Esophagus muscularis mucosa (tissue), 4 donors: ENCODE measurements at places on chromosomes 2 and 18.

DNA sequence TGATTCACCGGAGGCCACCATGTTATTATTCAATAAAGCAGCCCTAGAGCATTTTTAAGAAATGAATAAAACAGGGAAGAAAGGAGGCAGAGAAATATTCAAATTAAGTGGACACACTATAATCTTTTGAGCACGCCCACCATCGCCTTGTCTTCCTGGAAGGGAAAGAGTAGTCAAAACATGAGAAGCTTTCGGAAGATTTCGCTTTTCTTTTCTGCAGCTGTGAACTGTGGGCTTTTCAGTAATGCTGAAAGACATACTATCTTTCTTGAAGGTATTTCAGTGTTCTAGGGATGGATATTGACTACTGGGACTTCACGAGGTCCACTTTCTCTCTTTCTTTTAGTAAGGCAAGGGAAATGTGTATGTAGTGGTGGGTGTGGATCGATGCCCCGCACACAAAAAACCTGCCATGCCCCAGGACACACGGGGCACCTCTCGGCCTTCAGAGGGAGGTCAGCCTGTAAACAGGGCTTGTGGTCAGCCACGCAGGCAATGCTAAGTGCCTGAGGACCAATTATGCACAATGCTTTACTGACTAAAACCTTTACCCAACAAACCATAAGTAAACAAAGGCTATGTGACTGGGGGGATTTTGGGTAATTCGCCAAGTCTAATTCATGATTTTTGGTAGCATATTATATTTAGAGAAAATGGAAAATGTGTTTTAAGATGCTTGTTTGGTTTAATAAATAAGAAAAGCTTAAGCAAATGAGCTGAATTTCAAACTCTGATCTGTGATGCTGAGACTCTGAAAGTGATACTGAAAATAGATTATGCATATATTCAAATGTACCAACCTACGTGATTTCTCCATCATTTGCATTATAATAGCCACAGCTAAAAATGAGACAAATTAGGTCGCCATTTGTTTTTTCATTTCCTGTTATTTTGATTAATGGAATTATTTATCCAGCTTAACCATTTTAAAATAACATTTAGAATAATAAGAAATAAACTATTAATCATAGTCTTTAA lies 130.5 kb downstream of the ZNF516 start:
- DNase-seq, result no peak

GRCh38 chr2:86251840-86252266 lies 52.6 kb downstream of the MRPL35 start:
- no peak for DNase-seq

DNA sequence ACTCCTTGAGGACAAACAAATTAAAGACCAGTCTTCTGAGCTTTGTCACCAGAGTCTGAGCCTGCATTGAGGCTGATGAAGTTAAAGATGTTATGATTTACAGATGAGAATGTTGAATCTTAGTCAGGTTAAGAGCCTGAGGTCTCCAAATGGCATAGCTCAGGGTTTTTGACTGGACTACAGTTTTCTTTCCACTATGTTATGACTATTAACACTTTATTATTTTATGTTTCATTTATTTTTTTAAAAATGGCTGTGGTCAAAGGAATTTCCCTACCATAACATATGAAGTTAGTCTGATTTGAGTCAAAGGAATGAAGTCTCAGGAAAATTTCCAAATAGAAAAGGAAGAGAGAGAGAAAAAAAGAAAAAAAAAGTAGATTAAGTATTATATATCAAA lies 39.7 kb upstream of the CWC22 start:
- no peak for DNase-seq

DNA sequence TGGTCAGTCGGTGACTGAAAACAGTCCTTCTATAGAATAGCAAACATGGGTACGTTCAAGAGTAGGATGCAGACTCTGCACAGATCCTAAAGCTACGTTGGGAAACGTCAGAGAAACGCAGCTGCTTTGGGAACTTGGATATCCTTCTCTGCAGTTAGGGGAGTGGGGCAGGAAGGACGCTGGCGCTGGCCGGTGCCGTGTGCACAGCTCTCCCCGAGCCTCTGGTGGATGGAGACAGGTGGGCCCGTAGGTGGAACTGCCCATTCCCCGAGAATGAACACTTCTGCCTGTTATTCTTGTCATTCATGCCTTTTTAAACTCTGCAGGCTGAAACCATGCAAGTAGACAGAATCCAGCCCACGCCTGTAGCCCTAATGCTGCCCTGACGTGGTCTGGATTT lies 91.7 kb upstream of the MBOAT2 start:
- DNase-seq, result no peak

DNA sequence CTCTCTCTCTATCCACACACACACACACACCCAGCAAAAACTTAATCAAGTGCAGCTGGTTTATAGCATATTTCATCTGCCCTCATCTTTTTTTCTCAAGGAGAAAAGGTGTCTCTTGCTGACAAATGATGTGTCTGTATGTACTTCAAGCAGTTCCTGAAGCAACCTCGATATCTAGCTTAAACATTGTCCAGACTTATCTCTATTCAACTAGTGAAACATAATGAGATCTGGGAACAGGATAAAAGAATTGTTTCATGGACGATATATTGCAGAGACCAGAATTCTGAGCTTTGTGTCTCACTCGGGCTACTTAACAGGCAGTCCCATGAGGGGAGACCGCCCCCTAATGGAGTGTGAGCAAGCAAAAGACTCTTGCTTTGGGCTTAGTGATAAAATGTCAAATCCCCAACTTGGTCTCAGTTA lies 929.2 kb upstream of the SOX11 start:
- no peak for DNase-seq

GRCh38 chr2:81706856-81707255 lies 1402.3 kb upstream of the LRRTM1 start:
- DNase-seq, result no peak

DNA sequence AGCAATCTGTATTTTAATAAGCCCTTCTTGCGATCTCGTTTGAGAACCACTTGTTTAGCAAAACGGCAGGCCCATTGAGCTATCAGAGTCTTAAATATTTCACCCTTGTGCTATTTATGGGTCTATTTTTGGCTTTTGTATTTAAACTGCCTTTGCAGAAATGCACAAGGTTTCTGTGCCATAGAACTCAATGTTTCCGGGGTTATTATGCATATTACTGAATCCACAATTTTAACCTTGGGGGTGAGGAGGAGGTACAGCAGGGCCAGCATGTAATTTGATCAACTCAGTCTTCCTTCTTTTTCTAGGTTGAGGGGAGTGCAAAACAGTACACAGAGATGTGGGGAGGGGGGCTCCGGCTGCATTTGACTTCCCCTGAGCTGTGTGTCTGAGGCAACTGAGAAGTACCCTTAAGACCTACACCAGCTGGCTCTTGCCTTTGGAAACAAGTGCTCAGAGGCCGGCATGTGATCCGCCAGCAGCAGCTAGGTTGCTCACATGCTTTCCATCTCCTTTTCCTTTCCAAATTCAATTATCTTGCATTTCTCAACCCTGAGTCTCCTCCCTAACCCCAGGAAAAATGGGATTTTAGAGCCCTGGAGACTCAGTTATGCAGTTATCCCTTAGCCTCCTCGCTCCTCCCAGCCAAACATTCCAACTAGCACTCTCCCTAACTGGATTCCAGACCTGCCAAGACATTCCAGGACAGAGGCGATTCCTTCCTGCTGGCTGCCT lies 103.0 kb downstream of the HNRNPLL start:
- no peak for DNase-seq

DNA sequence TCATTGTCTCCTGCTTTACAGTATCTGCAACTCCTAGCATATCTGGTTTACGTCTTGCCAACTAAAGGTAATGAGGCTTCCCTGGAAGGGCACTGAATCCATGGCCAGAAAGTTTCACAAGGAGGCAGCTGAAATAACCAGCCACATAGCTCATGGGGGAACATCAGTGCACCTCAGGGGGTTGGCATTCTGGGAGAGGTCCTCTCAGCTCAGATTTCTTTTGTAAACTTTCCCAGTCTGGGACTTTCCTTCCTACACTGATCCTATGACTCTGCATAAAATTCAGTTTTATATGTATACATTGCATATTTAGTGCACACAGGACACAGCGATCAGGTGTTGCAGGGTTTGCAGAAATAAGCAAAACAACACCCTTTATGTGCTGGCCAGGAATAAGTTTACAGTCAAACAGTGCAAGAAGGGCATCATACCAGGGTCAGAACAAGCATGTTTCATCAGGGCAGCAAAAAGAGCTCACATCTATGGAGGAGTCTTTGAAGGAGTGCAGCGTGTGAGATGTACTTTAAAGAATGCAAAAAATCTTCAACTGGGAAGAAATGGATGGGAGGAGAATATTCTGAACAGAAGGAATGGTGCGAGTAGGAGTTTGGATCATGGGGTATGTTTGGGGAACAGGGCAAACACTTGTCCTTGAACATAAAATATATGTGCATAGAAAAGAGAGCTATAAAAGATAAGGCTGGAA lies 240.6 kb upstream of the RAB12 start:
- DNase-seq, result no peak

GRCh38 chr18:36194600-36195315 lies 7.5 kb downstream of the MOCOS start:
- no peak for DNase-seq
